ENCODE measurements at places on chromosomes 3 and 15.

GRCh38 chr3:49567406-49567805, 13.1 kb downstream of the BSN start:
- no peak for DNase-seq

GRCh38 chr15:31177951-31178350, 76.4 kb upstream of the TRPM1 start:
- DNase-seq: no peak

DNA sequence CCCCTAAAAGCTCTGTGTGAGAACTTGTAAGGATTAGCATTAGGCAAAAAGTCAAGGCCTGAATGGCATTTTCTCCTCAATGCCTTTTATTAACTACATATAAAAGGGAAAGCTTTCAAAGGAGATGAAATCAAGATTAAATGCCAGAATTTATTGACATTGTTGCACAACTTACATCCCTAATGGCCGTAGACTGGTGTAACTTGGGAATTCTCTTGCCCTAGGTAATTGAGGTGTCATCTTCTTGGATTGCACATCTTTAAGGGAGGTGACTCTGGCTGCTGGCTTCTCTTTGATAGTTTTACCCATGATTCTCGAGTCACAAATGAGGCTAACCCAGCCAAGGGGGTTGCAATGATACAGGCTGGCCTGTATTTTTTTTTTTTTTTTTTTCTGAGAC, 249.1 kb downstream of the TBL1XR1 start:
- no peak for DNase-seq

- DNase-seq: no peak
Observed at GRCh38 chr3:10272977-10273376, 19.8 kb downstream of the GHRL start.

DNA sequence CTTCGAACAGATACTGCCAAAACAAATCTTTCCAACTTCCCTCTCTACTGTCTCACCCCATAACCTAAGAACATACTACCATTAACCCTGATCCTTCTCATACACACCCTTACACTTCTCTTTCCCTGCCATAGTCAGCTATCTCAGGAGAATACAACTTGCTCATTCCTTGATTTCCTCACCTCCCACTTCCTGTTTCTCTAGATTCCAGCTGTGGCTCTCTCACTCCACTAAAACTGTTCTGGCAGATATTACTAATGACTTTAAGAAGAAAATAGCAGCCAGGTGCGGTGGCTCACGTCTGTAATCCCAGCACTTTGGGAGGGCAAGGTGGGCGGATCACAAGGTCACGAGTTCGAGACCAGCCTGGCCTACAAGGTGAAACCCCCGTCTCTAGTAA, 4.6 kb downstream of the LSG1 start:
- DNase-seq: peak; percentile 18

- no peak for DNase-seq
Observed at GRCh38 chr3:18790384-18790783, 357.9 kb upstream of the KCNH8 start.

- no peak for DNase-seq
Observed at GRCh38 chr15:70053001-70053715, 44.6 kb downstream of the TLE3 start.

DNA sequence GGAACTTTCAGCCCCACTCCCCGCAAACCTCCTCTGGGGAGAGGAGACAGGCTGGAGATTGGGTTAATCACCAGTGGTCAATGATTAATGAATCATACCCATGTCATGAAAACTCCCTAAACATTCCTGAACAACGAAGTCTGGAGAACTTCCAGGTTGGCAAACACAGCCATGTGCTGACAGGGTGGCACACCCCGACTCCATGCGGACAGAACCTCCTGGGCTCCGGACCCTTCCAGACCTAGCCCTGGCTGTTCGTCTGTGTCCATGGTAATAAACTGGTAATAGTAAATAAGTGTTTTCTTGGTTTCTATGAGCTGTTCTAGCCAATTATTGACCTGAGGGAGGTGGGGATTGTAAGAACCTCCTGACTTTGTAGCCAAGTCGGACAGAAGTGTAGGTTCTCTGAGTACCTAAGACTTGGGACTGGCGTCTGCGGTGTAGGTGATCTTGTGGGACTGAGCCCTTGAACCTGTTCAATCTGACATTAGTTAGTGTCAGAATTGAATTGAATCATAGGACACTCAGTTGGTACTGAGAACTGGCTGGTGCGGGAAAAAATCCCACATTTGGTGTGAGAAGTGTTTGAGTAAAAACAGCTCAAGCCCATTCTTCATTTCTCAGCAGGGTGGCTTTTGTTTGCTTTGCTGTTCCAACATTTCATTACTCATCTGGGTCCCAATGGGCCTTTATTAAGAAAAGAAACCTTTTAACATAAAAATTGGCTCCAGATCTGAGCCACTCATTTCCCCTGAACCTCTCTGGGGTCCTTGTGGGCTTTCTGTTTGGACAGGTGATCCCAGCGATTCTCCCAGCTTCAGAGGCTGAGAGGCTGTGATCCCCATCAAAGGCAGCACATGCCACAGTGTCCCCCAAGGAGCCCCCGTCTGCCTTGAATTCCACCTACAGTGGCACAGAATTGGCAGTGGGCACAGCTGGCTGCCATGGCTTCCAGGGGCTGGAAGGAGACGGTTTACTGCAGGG, 151.0 kb downstream of the TJP1 start:
- DNase-seq: peak; percentile 58

Measured in dermis microvascular lymphatic vessel endothelial cell (primary cell).